ENCODE measurements at places on chromosomes 2 and 18. TPM values are rescaled to one million over a fixed set of nuclear protein-coding genes. Genes with fewer than 3 reads are reported as not detected.
A peak's percentile ranks its signal among the peaks of the same experiment; 100 is the strongest.

DNA sequence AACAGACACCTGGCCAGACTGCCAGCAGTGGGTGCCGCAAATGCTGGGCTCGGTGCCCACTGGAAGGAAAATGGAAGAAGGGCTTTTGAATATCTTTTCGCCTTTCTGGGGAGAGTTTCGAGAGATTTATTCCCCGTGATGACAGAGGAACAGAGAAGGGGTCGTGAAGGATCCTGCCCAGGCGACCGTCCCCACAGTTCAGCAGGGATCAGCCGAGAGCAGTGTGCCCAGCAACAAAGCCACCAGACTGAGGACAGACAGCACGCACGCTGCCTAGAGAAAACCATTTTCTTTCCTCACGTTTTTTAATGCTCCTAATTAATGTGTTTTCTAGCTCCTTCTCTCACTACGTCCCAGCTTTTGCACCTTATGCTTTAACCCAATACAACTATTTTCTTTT lies 47.7 kb downstream of the XRCC5 start:
- H3K27ac ChIP-seq = no peak overlapping the region
- peaks cover 13% of the 10 kb centered on the region for H3K4me1 ChIP-seq
- no peak for DNase-seq
- H3K27me3 ChIP-seq = no peaks in the 10 kb centered on the region
- H3K4me3 ChIP-seq = no peak overlapping the region
- H3K36me3 ChIP-seq = peaks cover 16% of the 10 kb centered on the region

DNA sequence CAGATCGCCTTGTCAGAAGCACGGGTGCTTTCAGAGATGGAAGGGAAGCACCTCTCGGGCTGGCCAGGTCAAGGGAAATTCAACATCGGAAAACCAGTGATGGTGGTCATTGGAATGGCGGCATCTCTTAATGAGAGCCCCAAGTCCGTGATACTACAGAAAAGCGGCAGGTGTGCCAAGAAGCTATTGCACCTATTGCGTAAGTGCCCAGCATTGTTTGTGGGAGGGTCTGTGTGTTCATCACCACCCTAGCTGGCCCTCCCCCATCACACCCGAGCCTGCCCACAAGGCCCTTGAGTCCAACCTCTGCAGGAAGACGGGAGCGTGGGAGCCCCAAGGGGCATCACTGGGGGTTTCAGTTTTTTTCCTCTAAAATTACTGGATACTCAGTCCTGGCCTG lies 100.7 kb downstream of the DGKD start:
- H3K36me3 ChIP-seq = peaks cover 4% of the 10 kb centered on the region
- H3K4me3 ChIP-seq = no peak overlapping the region
- no peaks in the 10 kb centered on the region for H3K27me3 ChIP-seq
- no peak for DNase-seq

- no peak for DNase-seq
- H3K27me3 ChIP-seq = peaks cover 70% of the 10 kb centered on the region
- no peak overlapping the region for H3K27ac ChIP-seq
- H3K4me1 ChIP-seq = no peaks in the 10 kb centered on the region
These were observed 39.0 kb upstream of the SIX3 start for GRCh38 chr2:44902217-44903137.

DNA sequence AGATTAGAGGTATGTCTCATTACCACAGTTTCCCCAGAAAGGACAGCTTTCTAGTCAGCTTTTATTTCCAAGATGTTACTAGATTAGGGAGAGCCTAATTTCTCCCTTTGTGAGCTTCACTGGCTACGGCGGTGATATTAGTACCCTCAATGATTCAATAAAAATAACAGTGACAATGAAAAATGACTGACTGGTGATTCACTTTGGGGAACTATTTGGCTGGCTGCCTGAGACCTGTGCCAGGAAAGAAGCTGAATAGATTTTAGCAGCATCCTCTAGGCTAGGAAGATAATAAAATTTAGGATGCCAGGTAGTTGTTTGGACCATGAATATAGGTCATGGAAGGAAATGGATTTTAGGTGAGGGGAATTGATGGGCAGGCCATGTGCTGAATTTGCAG lies 178.7 kb downstream of the FMNL2 start:
- H3K27ac ChIP-seq = no peak overlapping the region
- no peak for DNase-seq
- no peaks in the 10 kb centered on the region for H3K36me3 ChIP-seq
- no peak overlapping the region for H3K4me3 ChIP-seq
- H3K4me1 ChIP-seq = no peaks in the 10 kb centered on the region

DNAJB2 gene
- total RNA-seq = 71.1 TPM

DNA sequence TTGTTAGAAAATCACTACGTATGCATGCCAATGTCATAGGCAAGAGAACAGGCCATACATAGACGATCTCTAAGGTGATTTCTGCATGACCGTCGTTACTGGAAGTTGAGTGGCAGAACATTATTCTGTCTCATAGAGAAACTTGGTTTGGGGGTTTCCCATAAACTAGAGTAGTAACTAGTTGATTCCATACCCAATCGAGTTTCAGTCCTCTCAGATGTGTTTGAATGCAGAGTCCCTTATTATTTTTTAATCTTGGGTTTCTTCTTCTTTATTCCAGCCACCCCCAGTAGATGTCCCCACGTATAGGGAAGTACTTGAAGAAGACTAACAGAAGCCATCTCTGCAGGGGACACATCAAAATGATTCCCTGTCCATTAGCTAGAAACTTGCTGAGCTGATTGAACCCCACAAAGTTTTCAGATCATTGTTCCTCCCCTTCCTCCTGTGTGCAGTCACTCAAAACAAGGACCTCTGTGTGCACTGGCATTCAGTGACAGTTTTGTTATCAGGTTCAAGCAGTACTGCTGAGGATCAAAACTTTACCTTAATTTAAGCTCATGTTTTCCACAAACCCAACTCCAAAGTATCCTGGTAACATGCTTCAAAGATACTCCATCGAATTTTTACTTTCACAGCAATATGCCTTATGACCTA lies 68.4 kb upstream of the CDCA7 start:
- H3K4me3 ChIP-seq = peak overlapping the region; percentile 78
- peaks cover 31% of the 10 kb centered on the region for H3K4me1 ChIP-seq
- H3K27me3 ChIP-seq = peaks cover 9% of the 10 kb centered on the region
- H3K27ac ChIP-seq = peak overlapping the region; percentile 92
- DNase-seq = peak; percentile 35

- H3K27me3 ChIP-seq = peaks cover 57% of the 10 kb centered on the region
- H3K27ac ChIP-seq = no peak overlapping the region
- no peak overlapping the region for H3K4me3 ChIP-seq
- DNase-seq = no peak
These were observed 1.9 kb upstream of the KLHL29 start for GRCh38 chr2:23383100-23383499.

E2F6 gene
- 8.3 TPM for total RNA-seq

- no peaks in the 10 kb centered on the region for H3K27me3 ChIP-seq
- peaks cover 21% of the 10 kb centered on the region for H3K36me3 ChIP-seq
- H3K4me1 ChIP-seq = no peaks in the 10 kb centered on the region
- H3K27ac ChIP-seq = peak overlapping the region; percentile 62
- no peak overlapping the region for H3K4me3 ChIP-seq
These were observed 15.8 kb downstream of the RIOK3 start for GRCh38 chr18:23468753-23469459.

- DNase-seq = no peak
- no peak overlapping the region for H3K4me3 ChIP-seq
- H3K27ac ChIP-seq = no peak overlapping the region
- peaks cover 15% of the 10 kb centered on the region for H3K27me3 ChIP-seq
These were observed 29.0 kb upstream of the CFAP36 start for GRCh38 chr2:55490554-55490953.

DNA sequence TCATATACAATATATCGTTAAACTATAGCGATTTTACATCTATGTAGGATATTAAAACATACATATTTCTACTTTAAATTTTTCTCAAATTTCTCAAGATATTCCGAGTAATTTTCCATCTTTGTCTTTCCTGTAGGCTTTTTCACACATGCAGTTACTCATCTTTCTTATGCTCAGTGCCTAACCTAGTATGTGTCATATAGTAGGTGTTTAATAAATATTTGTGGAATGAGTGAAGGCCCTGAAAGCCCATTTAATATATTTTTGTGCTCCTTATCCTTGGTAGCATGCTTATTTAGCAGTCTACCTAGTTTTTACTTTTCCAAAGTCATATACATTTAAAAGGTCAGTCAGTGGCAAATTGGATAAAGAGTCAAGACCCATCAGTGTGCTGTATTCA lies 67.3 kb downstream of the ITGB6 start:
- peaks cover 25% of the 10 kb centered on the region for H3K27me3 ChIP-seq
- no peaks in the 10 kb centered on the region for H3K4me1 ChIP-seq
- no peak overlapping the region for H3K27ac ChIP-seq

- peaks cover 44% of the 10 kb centered on the region for H3K4me1 ChIP-seq
- peak; percentile 78 for DNase-seq
- H3K4me3 ChIP-seq = peak overlapping the region; percentile 70
- peak overlapping the region; percentile 91 for H3K27ac ChIP-seq
These were observed 273.0 kb upstream of the ID2 start for GRCh38 chr2:8408560-8409460.
